ENCODE measurements at places on chromosomes 2 and 18. TPM values are rescaled to one million over a fixed set of nuclear protein-coding genes. Genes with fewer than 3 reads are reported as not detected.

The CCDC68 gene
- total RNA-seq, result not detected

The ZSWIM2 gene
- total RNA-seq, result not detected

The THSD7B gene
- total RNA-seq, result not detected

The TMEM200C gene
- total RNA-seq, result not detected
